ENCODE measurements at places on chromosomes 7 and 10. TPM values are rescaled to one million over a fixed set of nuclear protein-coding genes. Genes with fewer than 3 reads are reported as not detected.

GRCh38 chr10:43134126-43134905 lies 3.9 kb upstream of the CSGALNACT2 start:
- DNase-seq, result no peak

GRCh38 chr7:149199234-149199995 lies 4.1 kb downstream of the ZNF282 start:
- no peak for DNase-seq

DNA sequence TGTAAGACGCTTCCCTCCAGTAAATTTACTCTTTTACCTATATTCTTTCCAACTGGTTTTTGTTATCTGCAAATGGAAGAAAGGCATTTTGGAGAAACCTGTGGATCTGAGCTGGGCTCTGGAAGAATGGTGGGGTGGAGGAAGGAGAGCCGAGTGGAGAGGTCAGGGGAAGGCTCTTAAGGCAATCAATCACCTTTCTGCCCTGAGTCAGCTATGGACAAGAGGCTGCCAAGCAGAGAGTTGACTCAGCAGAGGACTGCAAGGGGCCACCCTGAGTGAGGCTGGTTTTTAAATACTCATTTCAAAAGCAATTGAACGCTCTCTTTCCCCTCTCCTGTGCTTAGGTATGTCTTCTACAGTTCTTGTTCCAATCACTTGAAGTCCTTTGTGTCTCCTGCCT lies 81.8 kb downstream of the SPAG6 start:
- DNase-seq, result no peak

GRCh38 chr10:129707406-129708388 lies 240.7 kb downstream of the MGMT start:
- no peak for DNase-seq

- DNase-seq, result no peak
Measured at GRCh38 chr10:8035641-8036470, 18.6 kb upstream of the GATA3 start.

GRCh38 chr10:123087348-123087747 lies 48.4 kb upstream of the HMX3 start:
- no peak for DNase-seq

GRCh38 chr7:144006029-144006691 lies 6.0 kb downstream of the OR6B1 start:
- no peak for DNase-seq

- no peak for DNase-seq
Measured at GRCh38 chr10:42997151-42997848, 79.6 kb upstream of the RET start.

GRCh38 chr10:45197816-45198485 lies 117.5 kb downstream of the OR13A1 start:
- DNase-seq, result no peak

DNA sequence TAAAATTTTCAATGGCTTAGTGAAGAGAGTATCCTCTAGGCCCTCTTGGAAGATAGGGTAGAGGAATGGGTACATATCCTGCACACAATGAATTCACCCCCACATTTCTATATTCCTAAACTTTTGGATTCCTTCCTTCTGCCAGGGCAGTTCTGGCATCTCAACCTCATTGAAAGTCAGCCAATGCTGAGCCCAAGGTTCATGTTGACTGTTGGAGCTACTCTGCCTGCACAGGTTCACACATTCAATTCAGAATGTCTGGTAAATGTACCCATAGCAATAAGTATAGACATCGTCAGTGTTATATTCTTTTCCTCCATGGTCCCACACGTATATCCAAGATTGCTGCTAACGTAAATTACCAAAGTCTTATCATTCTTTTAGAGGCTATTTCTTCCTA lies 48.9 kb upstream of the STARD3NL start:
- DNase-seq, result no peak

GRCh38 chr10:22712211-22712955 lies 2.0 kb downstream of the PIP4K2A start:
- DNase-seq, result no peak

- DNase-seq, result no peak
Measured at GRCh38 chr10:133028956-133029355, 58.8 kb upstream of the ADGRA1 start.

DNA sequence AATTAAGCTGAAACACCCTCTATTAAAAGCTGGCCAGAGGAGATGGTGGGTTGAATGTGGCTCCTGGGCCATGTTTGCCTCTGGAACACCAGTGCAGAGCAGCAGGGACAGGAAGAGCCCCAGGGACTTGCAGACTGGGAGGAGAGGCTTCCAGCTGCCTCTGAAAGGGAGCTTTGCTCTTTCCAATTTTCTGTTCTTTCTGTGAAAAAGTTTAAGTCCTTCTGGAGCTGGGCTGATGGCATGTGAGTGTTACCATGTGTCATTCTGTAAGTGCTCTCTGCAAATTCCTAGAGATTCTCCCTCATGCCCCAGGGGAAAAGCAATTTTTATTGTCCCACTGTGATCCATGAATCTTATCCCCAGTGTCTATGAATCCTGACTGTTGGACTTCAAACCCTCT lies 112.8 kb upstream of the LANCL2 start:
- DNase-seq, result no peak

DNA sequence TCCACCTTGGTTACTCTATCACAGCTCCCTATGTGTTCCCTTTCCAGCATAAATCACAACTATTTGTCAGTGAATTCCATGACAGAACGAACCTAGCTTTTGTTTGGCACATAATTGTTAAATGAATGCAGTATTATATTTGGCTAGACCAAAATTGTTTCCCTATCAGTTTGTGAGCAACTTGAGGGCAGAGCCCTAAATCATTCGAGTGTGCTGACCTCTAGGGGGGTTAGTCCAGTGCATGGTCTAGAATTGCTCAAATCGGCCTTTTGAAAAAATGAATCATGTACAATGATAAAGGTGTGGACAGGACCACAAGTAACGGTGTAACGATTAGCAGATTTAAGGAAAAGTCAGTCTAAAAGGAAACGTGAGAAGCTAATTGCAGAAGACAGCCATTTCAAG lies 475 bp upstream of the NRBF2 start:
- DNase-seq, result no peak

DNA sequence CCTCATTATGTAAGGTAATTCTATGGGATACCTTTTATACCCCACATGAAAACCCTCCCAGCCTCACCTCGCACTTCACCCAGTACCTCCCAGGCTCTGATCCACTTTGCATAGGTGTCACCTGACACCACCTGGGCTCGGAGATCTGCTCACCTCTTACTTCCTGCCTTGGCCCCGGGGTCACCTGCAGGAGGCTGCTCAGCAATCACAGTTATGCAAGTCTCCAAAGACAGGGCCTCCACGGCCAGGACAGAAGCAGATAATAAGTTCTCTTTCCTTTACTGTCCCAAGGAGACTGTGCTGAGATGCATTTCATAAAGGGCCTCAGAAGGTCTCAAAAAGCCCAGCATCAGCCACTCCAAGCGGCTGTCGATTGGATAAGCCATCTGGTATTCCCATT lies 112.4 kb upstream of the PPP2R2D start:
- DNase-seq, result no peak

DNA sequence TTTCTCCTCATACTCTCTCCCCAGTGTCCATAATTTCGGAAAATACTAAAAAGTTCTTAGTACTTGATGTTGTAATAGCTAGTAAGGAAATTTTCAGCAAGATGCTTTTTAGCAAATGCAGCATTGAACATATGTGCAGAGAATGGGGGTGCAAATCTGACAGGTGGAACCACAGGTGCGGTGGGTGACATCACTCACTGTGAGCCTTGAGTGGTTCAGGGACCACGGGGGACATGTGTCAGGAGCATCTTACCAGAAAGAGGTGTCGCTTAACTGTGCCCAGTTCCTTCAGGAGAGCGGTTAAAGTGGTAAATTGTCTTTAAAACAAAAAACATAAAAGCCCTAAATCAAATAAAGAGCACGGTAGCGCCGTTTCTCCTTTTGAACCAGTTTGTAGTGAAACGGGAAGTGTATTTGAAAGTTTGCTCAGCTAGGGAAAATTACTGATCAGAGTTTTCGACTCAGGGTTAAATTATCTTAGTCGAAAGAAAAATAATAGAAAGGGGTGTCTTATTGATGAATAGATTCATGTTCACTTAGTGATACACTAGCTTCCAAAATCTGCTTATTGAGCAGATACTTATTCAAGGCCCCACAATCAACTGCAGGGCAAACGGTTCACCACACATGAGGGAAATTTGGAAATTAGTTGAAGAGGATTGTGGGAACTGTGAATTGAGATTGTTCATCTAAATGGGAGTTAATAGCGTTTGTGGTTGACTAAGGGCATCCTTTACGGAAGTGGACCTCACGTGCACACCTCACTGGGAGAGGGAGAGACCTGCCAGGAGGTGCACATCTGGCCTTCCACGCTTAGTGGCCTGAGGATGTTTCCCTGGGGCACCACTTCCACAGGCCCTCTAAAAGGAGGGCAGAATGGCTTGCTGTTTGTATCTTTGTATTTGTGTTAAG lies 12.7 kb downstream of the CUL1 start:
- no peak for DNase-seq

GRCh38 chr10:89574368-89574767 lies 39.0 kb upstream of the SLC16A12 start:
- no peak for DNase-seq

- DNase-seq, result no peak
Measured at GRCh38 chr7:55016061-55016745, 2.6 kb upstream of the EGFR start.

GRCh38 chr7:87341441-87341840 lies 4.0 kb upstream of the CROT start:
- no peak for DNase-seq

DNA sequence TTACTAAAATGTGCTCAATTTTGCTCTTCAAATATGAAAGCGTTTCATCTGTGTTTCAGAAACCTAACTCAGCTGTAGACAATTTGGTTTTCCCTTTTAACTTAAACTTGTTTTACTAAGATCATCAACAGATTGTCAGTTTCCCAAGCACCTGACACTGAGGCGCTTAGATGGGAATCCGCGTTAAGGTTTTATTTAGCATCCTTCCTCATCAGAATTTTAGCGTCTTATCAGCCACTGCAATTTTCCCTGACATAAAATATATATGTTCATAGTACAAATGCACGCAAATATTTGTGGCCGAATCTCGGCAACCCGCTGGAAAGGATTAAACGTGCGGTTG lies 1.2 kb downstream of the SGCE start:
- DNase-seq, result no peak

- DNase-seq, result no peak
Measured at GRCh38 chr7:98203261-98203963, 7.8 kb upstream of the BHLHA15 start.

MLLT10 gene
- 30.5 TPM for total RNA-seq

PAX2 gene
- total RNA-seq, result not detected

ANKRD22 gene
- not detected for total RNA-seq

APBB1IP gene
- total RNA-seq, result not detected

VWC2 gene
- total RNA-seq, result not detected

NUTM2B gene
- 0.12 TPM for total RNA-seq

MNX1 gene
- total RNA-seq, result 2.7 TPM

HOXA6 gene
- total RNA-seq, result 8.3 TPM

ZNF488 gene
- total RNA-seq, result not detected

GPR85 gene
- total RNA-seq, result not detected

HTRA1 gene
- total RNA-seq, result 40.7 TPM

TMEM270 gene
- total RNA-seq, result not detected

CRHR2 gene
- total RNA-seq, result not detected

All from NCI-H460 (cell line).